Liver (tissue), 10 donors: ENCODE measurements at places on chromosomes 12 and 14. TPM values are rescaled to one million over a fixed set of nuclear protein-coding genes. Genes with fewer than 3 reads are reported as not detected.
A peak's percentile ranks its signal among the peaks of the same experiment; 100 is the strongest.

GRCh38 chr14:30143627-30144026 lies 216.0 kb upstream of the PRKD1 start:
- no peaks in the 10 kb centered on the region for H3K36me3 ChIP-seq
- DNase-seq, result no peak
- H3K27ac ChIP-seq, result no peak overlapping the region

DNA sequence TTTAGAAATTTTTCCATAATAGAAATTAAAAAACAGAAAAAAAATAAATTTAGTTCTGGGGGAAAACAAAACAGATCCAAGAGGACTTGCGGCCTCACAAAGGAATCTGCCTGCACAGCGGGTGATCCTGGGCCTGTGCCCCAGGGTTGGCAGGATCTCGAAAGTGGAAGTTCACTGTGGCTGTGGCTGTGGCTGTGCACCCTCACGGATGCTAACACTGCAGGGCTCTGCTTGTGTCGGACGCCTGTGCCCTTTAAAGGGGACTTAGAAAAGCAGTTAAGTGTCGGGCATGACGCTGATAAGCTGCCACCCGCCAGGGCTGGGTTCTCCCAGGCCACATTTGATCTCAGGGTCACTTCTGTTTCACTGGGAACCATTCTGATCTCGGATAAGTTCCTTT lies 209.1 kb downstream of the TTC7B start:
- no peaks in the 10 kb centered on the region for H3K27me3 ChIP-seq
- no peak for DNase-seq
- H3K27ac ChIP-seq, result no peak overlapping the region
- H3K4me1 ChIP-seq, result no peaks in the 10 kb centered on the region
- peaks cover 3% of the 10 kb centered on the region for H3K36me3 ChIP-seq

GRCh38 chr12:54005853-54006558 lies 2.8 kb upstream of the HOXC8 start:
- DNase-seq, result peak; percentile 86
- H3K27ac ChIP-seq, result no peak overlapping the region
- peaks cover 11% of the 10 kb centered on the region for H3K4me1 ChIP-seq
- no peaks in the 10 kb centered on the region for H3K36me3 ChIP-seq

DNA sequence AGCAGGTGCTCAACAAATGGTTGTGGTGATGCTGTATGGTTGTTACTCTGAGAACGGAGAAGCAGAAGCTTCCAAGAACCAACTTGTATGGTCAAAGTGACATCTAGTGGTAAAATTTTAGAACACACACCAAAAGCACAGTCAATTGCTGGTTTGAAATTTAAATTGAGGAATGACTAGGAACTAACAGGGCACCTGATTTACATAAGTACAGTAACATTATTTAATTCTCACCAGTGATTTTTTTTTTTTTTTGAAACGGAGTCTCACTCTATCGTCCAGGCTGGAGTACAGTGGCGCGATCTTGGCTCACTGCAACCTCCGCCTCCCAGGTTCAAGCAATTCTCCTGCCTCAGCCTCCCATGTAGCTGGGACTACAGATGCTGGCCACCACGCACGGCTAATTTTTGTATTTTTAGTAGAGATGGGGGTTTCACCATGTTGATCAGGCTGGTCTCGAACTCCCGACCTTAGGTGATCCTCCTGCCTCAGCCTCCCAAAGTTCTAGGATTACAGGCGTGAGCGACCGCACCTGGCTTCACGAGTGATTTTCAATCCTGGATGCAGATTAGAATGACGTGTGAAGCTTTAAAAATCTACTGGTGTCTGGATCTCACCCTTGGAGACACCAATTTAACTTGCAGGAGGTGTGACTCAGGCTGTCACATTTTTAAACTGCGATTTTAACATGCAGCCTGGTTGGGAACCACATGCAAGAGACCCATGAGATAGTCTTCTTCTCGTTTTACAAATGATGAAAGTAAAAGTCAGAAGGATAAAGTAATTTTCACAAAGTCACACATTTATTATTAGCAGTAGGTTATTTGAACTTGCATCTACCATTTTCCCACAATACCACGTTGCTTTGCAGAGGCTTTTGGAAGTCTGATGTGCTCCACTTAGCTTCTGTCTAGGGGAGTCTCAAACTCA lies 14.1 kb upstream of the NUMB start:
- no peaks in the 10 kb centered on the region for H3K36me3 ChIP-seq
- no peak overlapping the region for H3K27ac ChIP-seq
- DNase-seq, result no peak
- H3K27me3 ChIP-seq, result no peaks in the 10 kb centered on the region
- H3K4me1 ChIP-seq, result peaks cover 24% of the 10 kb centered on the region
- H3K4me3 ChIP-seq, result no peak overlapping the region

DNA sequence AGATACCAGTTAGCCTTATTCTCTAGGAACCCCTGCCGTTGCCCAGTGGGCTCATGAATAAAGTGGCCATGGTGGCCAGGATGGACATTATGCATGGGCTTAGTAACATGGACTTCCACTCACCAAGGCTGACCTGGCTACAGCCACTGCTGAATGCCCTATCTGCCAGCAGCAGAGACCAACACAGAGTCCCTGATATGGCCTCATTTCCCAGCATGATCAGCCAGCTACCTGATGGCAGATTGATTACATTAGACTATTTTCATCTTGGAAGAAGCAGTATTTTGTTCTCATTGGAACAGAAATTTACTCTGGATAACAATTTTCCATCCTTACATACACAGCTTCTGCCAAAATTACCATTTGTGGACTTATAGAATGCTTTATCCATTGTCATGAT lies 16.2 kb upstream of the LPCAT3 start:
- no peaks in the 10 kb centered on the region for H3K27me3 ChIP-seq
- H3K4me3 ChIP-seq, result no peak overlapping the region
- peak; percentile 47 for DNase-seq
- no peaks in the 10 kb centered on the region for H3K36me3 ChIP-seq
- no peak overlapping the region for H3K27ac ChIP-seq
- H3K4me1 ChIP-seq, result no peaks in the 10 kb centered on the region

GRCh38 chr14:80946187-80946586 lies 4.6 kb upstream of the CEP128 start:
- H3K4me1 ChIP-seq, result peaks cover 1% of the 10 kb centered on the region
- DNase-seq, result no peak
- no peak overlapping the region for H3K4me3 ChIP-seq
- H3K36me3 ChIP-seq, result no peaks in the 10 kb centered on the region

DNA sequence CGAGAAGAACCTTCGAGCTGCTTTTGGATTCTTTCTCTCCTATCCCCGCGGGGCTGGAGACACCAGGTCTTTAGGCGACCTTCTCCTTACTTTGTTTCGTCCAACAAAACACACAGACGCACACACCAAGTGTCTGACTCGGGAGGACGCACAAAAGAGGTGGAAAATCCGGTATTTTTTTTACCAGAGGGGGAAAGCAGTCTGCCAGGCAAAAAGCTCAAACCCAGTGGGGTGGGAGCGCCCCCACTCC lies 2.1 kb downstream of the SIX4 start:
- H3K27ac ChIP-seq, result no peak overlapping the region
- peak overlapping the region; percentile 47 for H3K4me3 ChIP-seq
- no peak for DNase-seq
- H3K27me3 ChIP-seq, result no peaks in the 10 kb centered on the region

DNA sequence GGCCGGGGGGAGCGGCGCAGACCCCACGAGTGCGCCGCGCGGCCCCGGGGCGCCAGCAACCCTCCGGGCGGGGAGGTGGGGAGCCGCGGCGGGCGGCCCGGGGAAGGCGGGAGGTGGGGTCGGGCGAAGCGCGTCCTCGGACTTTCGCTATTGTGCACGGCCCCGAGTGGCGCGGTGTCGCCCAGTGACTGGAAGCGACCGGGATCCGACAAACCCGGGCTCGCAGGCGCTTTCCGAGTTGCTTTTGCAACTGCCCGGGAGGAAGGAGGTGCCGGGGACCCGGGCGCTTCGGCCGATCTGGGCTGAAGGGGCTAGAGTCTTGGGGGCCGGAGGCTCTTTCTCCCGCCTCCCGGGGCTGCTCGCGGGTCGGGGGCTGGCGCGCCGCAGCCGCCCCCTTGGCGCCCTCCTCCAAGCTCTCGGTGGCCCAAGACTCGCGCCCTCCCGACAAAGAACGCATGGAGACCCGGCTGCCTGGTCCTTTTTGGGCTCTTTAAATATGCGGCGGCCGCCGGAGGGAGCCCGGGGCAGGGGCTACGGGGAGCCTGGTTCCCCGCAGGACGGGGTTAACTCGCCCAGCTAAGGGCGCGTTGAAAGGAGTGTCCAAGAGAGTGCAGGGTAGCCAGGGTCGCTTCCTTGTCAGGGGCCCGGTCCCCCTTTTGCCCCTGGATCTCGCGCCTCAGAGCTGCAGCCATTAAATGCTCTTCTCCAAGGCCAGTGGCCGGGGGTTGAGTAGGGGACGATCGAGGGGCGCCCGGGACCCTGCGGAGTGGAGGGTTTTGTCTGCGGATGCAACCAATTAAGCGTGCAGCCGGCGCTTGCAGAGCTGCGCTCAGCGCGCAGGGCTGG lies 1.4 kb downstream of the HMGA2 start:
- peak; percentile 61 for DNase-seq
- peaks cover 7% of the 10 kb centered on the region for H3K27me3 ChIP-seq
- H3K4me1 ChIP-seq, result peaks cover 24% of the 10 kb centered on the region
- no peaks in the 10 kb centered on the region for H3K36me3 ChIP-seq
- peak overlapping the region; percentile 84 for H3K4me3 ChIP-seq

GRCh38 chr12:188910-189621 lies 24.9 kb downstream of the SLC6A12 start:
- H3K27ac ChIP-seq, result peak overlapping the region; percentile 35
- H3K4me3 ChIP-seq, result no peak overlapping the region
- peaks cover 12% of the 10 kb centered on the region for H3K4me1 ChIP-seq
- no peaks in the 10 kb centered on the region for H3K27me3 ChIP-seq
- peaks cover 20% of the 10 kb centered on the region for H3K36me3 ChIP-seq
- DNase-seq, result peak; percentile 67

- H3K27me3 ChIP-seq, result no peaks in the 10 kb centered on the region
- no peak overlapping the region for H3K4me3 ChIP-seq
- no peaks in the 10 kb centered on the region for H3K4me1 ChIP-seq
- no peak for DNase-seq
- no peaks in the 10 kb centered on the region for H3K36me3 ChIP-seq
Measured at GRCh38 chr12:45994736-45995135, 4.4 kb upstream of the SCAF11 start.

- H3K4me1 ChIP-seq, result no peaks in the 10 kb centered on the region
- no peak overlapping the region for H3K27ac ChIP-seq
- H3K36me3 ChIP-seq, result no peaks in the 10 kb centered on the region
- H3K27me3 ChIP-seq, result no peaks in the 10 kb centered on the region
- H3K4me3 ChIP-seq, result no peak overlapping the region
- DNase-seq, result no peak
Measured at GRCh38 chr12:81295251-81295650, 217.4 kb downstream of the ACSS3 start.

DNA sequence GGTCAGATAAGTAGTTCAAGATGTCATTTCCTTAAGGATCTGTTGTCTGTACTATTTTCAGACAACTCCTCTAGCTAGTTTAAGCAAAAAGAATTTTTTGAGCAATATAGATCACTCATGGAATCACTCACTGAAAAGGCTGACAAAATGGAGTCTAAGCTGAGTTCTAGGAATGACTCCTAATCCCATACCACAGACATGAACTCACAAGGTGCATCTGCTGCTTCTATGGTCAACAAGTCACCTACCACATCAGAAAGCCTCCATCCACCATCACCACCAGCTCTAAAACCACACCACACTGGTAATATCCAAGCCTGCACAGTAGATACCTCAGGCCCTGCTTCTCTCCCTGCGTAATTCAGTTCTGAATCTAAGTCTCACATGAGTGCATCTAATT lies 33.0 kb downstream of the PWP1 start:
- no peak overlapping the region for H3K4me3 ChIP-seq
- no peaks in the 10 kb centered on the region for H3K27me3 ChIP-seq
- peaks cover 2% of the 10 kb centered on the region for H3K36me3 ChIP-seq
- H3K4me1 ChIP-seq, result no peaks in the 10 kb centered on the region
- DNase-seq, result no peak
- no peak overlapping the region for H3K27ac ChIP-seq

DNA sequence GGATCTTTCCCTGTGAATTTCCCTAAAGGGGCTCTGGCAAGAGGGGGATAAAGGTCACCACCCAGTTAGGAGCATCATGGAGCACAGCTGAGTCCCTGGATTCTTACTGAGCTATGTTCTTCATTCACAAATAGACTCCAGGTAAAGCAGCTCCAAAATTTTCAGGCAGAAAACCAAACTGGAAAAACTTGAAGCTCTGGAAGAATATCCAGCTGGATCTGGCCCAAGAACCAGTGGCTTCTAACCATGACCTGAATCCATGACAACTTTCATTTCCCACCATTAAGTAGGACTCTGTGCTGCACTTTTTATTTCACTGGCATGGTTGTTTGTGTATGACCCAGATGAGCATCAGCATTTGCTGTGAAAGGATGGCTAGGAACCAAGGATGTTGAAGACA lies 180.4 kb upstream of the FKBP4 start:
- no peak for DNase-seq
- no peak overlapping the region for H3K4me3 ChIP-seq
- no peaks in the 10 kb centered on the region for H3K27me3 ChIP-seq
- H3K36me3 ChIP-seq, result no peaks in the 10 kb centered on the region
- H3K27ac ChIP-seq, result no peak overlapping the region
- H3K4me1 ChIP-seq, result no peaks in the 10 kb centered on the region

DNA sequence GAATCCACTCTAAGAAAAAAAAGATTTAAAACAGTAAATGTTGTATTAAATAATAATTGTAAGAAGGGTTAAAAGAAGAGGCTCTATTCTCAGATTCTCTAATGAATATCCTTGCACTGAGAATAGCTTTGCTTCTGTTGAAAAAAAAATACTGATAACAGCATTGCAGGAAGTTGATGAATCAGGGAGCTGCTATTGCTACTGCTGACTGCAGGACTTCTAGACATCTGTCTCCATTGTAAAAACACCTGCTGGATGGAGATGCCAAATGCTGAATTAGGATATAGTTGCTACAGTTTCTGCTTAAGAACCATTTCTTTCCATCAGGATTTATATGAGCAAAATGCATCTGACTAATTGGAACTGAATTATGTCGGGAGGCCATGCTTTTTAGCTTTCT lies 50.3 kb upstream of the ANP32D start:
- no peaks in the 10 kb centered on the region for H3K36me3 ChIP-seq
- H3K27me3 ChIP-seq, result no peaks in the 10 kb centered on the region
- no peak overlapping the region for H3K27ac ChIP-seq
- no peak overlapping the region for H3K4me3 ChIP-seq
- no peak for DNase-seq
- no peaks in the 10 kb centered on the region for H3K4me1 ChIP-seq

The PLD4 gene
- under 0.01 TPM for total RNA-seq

The MYRFL gene
- total RNA-seq, result under 0.01 TPM

The ARMH4 gene
- 3.2 TPM for total RNA-seq

The TPPP2 gene
- total RNA-seq, result 1.6 TPM

The ZDHHC22 gene
- total RNA-seq, result not detected
